Fibroblast of skin of back (primary cell): ENCODE measurements at places on chromosomes 16 and 17.

GRCh38 chr17:70423562-70423961 lies 254.2 kb downstream of the KCNJ2 start:
- no peak for DNase-seq

GRCh38 chr16:89001117-89002027 lies 24.4 kb upstream of the CBFA2T3 start:
- no peak for DNase-seq

- DNase-seq, result peak; percentile 27
These were observed 43.8 kb downstream of the ELAC2 start for GRCh38 chr17:12974005-12974531.

- no peak for DNase-seq
These were observed 124.4 kb upstream of the ANKFN1 start for GRCh38 chr17:56028837-56029236.

DNA sequence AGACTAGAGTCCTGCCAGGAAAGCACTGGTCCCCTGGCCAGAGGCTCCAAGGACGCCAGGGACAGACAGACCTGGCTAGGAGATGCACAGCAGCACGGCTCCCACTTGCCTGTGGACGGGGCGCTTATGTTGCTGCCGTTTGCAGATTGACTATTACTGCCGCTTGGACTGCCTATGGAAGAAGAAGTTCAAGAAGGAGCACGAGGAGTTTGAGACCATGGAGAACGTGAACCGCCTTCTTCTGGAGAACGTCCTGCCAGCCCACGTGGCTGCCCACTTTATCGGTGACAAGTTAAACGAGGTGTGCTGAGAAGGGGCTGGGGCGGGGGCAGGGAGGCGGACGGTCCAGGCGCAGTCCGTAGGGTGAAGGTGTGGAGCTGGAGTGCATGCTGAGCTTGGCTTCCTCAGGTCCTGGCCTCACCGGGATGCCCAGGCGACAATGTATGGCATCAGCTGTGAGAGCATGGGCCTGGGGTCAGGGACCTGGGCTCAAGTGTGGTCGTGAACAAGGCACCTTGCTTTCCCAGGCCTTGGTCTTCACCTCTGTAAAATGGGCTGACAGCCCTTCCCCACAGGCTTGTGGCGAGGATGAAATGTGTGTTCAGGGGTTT lies 45.6 kb downstream of the ADCY7 start:
- DNase-seq, result no peak

DNA sequence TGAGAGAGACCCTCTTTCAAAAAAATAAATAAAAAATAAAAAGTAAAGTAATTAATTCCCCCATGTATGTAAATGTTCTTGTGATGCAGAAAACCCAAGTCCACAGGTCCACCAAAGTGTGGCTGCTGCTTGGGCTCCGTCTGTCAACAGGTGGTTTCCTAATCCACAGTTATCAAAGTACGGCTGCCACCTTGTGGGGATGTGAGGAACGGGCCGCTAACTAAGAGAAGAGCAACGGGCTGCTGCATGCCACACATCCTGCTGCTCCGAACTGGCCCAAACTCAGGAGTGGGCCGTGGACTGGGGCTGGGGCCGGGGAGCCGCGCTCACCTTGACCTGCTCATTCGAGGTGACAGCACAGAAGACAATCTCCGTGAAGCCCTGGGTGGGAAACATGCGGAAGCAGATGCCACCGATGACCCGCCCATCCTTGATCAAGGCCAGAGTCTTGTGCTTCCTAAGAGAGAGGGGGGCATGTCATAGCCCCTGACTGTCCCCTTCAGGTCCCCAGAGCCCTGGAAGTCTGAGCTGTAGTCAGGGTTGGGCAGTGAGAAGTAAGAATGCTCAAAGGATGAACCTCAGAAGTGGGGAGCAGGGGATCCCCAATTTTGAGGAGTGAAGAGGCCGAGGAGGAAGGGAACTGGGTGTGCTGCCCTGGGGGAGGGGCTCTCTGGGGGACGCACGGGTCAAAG lies 4.3 kb downstream of the KAT2A start:
- peak; percentile 71 for DNase-seq

DNA sequence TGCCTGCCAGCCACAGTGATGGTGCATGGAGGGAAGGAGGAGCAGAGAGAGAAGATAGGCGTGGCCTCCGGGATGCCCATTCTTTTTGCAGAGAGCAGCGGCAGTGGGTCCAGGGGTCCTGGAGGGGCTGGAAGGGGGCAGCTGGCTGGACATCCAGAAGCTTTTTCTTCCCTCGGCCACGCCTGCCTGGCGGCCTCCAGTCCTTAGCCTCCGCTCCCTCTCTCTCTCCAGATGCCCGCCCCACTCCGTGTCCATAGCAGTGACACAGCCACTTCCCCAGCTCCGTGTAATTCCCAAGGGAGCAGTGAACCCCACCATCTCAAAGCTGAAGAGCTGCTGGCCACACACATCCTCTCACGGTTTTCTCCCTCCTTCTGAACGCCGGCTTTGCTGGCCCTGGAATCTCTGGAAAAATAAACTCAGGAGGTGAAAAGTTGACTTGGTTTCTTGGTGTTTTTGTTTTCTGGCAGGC lies 26.3 kb upstream of the CDC42EP4 start:
- peak; percentile 85 for DNase-seq

GRCh38 chr16:49183911-49184310 lies 97.7 kb downstream of the CBLN1 start:
- DNase-seq, result no peak

- no peak for DNase-seq
These were observed 3.2 kb downstream of the CDR2L start for GRCh38 chr17:74990581-74991105.

DNA sequence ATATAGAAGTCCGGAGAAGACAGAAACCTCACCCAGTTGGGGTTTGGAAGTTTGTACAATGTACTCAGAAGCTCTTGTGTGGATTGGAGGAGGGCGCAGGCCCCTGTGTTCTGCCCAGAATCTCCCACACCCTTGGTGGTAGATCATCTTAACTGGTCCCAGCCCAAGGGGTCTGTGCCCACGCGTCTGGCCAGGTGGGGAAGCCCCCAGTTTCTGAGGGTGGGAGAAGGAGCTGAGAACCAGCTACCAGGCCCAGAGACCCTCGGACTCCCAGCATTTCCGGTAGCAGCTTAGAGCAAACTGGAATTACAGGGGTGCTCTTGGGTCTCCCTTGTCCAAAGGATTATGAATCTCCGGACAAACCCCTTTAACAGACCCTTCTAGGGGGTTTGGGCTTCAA lies 2.3 kb upstream of the PPP1R9B start:
- no peak for DNase-seq

- DNase-seq, result peak; percentile 97
These were observed 805 bp upstream of the ORAI3 start for GRCh38 chr16:30947859-30948666.

DNA sequence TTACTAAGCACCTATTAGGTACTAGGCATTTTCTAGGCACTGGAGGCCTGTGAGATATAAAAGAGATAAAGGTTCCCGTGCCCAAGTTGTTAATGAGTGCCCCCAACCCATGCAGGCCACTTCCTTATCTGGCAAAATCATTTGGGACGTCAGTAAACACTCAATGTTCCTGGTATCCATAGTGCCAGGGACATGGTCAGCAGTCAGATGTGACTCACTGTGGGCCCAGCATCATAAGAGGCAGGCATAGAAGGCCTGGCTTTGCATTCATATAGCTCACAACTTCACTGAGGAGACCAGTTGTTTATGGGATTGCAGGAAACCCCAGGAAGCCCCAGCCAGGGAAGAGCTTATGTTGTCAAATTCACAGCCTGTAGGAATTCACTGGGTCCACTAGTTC lies 81.1 kb downstream of the MRC2 start:
- DNase-seq, result no peak

GRCh38 chr17:27976331-27976730 lies 66.1 kb upstream of the NLK start:
- DNase-seq, result no peak

- no peak for DNase-seq
These were observed 3.5 kb downstream of the C17orf100 start for GRCh38 chr17:6654841-6655731.

GRCh38 chr17:32912218-32912897 lies 15.6 kb upstream of the TMEM98 start:
- peak; percentile 76 for DNase-seq

DNA sequence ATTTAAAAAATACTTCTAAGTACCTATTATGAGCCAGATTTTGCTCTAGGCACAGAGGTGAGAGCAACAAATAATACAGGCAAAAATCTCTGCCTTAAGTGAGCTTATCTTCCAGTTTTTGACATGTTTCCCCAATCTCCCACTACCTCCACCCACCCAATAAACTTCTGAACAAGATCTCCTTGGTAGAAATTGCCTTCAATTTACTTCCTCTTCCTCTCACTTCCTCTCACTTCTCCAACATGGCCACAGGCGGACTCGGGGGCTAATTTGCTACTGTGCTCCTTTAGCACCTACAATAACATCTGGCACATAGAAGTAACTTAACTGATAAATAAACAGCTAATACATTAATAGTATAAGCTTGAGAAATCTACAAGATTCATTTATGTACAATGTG lies 82.6 kb downstream of the CACNG1 start:
- DNase-seq, result no peak

GRCh38 chr17:18159551-18160120 lies 24.0 kb upstream of the ALKBH5 start:
- DNase-seq, result peak; percentile 17

- DNase-seq, result peak; percentile 83
These were observed 112.9 kb upstream of the HAS3 start for GRCh38 chr16:68992521-68992920.

- DNase-seq, result no peak
These were observed 61.9 kb downstream of the ARHGAP17 start for GRCh38 chr16:24953306-24953705.

- DNase-seq, result no peak
These were observed 60.6 kb upstream of the KIFC3 start for GRCh38 chr16:57862698-57863433.

DNA sequence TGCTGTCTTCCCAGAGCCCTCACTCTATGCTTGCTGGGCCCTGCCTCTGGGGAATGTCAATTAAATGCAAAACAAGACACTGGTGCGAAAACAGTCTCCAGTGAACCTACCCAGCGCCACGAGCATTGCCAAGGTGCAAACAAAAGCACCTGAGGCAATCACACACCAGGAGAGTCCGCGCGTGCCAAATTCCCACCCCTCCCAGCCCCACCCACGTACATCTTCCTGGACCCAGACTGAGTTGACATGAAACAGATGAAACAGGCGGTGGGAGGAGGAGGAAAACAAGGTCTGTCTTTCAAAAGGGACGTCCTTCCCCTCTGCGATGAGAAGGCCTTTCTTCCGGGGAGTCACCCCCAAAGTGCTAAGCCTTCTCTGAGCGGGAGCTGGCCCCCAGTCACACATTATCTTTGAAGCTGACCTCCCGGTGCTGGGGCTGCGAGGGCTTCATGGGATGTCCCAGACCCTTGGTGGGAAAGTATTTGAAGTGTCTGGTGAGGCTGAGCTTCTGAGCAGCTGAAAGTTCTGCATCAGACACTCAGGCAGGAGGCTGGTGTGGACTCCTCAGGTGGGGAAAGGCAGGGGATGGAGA lies 200.4 kb downstream of the AXIN2 start:
- no peak for DNase-seq

- peak; percentile 50 for DNase-seq
These were observed 549.1 kb downstream of the WWOX start for GRCh38 chr16:78648517-78648916.

- peak; percentile 42 for DNase-seq
These were observed 95.9 kb upstream of the ZFHX3 start for GRCh38 chr16:73143576-73144422.

DNA sequence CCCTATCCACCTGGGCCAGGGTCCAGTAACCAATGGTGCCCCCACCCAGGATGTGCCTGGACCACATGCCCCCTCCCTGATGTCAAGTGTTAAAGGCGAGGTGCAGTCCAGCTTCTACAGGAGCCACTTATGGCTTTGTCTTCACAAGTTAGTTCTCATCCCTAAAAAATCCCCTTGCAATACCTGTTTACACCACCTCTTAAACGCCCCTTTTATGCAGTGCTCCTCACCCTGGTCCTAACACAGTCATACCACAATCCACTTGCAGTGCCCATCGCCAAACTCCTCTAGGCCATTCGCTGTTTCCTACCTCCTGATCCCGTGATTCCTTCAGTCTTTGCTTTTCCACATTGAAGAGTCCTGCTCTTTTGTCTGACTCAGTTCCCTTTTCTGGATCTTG lies 7.1 kb downstream of the GLYR1 start:
- no peak for DNase-seq

DNA sequence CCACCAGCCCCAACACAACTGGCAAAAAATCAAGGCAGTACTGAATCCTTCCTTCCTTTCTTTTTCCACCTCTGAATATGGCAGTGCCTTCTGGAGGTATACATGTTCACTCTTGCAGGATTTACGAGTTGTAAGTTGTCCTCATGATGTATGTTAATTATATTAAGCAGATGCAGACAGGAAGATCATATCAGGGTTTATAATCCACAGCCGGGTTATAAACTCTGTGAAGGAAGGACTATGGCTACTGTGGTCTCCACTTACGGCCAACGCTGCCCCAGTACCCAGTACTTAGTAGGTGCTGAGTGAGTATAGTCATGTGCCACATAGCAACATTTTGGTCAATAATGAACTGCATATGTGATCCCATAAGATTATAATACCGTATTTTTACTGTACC lies 19.6 kb upstream of the IRX5 start:
- DNase-seq, result no peak

DNA sequence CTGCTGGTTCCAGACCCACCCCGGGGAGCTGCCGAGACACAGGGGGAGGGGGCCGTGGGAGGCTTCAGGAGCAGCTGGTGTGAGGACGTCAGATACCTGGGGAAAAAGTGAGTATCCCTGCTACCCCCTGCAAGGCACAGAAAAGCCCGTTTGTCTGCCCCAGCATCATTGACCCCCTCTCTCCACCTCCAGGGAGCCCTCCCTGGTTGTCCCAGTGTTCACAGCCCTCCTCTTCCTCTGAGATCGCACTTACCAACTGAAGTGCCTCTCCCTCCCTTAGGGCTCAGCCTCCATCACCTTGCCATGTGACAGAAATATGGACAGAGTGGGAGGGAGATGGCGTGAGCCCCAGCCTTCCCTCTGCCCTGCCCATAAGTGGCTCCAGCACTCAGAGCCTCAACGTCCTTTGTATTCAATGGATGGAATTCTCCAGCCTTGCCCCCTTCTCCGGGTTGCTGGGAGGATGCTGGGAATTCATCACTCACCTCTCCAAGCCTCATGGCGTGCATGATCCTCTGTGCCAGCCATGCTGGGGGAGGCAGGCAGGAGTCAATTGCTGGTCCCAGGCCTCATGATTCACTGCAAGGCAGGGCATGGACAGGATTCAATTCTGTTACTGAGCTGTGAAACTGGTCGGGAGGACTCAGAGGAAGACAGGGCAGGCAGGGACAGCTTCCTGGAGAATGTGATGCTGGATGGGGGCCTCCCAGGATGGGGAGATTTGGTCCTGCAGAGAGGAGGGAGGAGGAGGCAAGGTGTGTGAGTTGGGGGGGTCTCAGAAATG lies 14.6 kb downstream of the SPNS3 start:
- no peak for DNase-seq

GRCh38 chr16:4682084-4682591 lies 11.2 kb upstream of the NUDT16L1 start:
- no peak for DNase-seq
